NCI-H1436 treated with DMSO at 0.1 percent for 48 hours (cell line): ENCODE measurements at places on chromosomes 16 and 17.

GRCh38 chr17:49588312-49588711, 12.6 kb downstream of the NXPH3 start:
- no peak for DNase-seq

DNA sequence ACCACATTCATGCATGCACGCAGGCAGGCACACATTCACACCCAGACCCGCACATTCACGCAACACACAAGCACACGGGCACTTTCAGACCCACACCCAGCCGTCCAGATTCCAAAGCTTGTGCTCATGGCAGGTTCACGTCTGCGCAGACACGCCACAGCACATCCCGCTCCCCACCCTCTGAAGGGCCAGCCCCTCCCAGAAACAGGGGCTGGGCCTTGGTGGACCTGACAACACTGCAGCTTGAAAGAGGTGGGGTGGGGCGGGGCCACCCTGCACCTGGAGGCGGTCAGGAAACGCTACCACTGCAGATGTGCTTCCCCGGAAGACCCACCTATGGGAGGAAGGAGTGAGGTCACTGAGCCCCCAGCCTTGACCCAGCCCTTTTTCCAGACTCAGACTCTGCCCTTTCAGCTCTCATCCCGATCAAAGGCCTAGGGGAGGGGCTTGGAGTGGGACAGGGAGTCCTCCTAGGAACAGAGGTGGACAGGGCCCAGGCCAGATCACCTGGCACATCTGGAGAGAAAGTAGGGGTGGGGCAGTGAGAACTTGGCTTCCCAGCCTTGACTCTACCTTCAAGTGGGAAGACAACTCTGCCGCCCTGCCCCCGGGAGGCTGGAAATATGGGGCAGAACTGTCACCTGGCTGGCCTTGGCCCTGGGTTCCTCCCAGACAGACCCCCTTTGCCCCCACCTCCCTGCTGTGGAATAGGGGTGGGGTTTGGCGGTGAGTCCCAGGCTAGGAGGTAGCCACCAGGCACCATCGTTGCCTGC, 11.0 kb downstream of the P3H4 start:
- no peak for DNase-seq

DNA sequence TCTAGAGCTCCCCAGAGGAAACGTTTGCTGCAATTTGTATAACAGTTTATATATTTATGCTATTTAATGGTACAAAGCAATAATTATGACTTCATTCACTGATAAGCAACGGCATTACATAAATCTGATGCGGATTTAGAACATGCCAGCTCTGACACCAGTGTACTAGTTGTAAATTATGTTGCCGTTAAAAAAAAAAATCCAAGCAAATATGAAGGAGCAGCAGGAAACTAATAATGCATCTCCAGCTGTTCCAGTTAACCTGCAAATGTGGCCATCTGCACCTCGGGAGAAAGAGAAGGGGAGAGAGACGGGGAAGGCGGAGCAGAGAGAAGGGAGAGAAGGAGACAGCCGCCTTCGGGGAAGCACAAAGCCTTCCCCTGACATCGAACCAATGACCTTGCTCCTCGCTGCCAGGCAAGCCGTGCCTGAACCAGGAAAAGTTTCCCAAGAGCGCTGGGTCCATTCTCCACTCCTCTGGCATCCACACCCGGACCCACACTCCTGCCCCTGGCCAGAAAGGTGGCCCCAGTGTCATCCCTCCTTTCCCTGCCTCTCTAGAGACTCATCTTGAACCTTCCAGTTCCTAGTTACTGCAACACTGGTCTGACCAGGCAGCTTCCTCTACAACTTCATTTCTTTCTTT, 174.8 kb downstream of the C16orf78 start:
- DNase-seq: no peak

DNA sequence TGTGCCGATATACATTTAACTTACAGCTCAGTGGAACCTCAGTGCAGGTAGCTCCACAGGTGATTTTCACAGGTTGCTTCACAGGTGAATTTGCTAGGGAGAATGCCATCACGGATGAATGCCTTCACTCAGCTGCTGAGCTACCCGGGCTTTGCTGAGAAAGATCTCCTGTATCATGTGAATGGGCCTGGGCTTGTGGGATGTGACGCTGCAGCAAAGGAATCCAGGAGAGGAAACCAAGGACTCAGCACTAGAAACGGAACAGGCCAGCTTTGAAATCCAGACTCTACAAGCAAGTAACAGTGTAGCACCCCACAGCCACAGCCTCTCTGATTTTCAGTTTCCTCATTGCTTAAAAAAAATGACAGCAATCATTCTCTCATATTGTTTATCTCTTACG, 271.4 kb upstream of the MAF start:
- DNase-seq: no peak

- DNase-seq: no peak
These were observed 14.7 kb downstream of the BEAN1 start for GRCh38 chr16:66441586-66442375.

DNA sequence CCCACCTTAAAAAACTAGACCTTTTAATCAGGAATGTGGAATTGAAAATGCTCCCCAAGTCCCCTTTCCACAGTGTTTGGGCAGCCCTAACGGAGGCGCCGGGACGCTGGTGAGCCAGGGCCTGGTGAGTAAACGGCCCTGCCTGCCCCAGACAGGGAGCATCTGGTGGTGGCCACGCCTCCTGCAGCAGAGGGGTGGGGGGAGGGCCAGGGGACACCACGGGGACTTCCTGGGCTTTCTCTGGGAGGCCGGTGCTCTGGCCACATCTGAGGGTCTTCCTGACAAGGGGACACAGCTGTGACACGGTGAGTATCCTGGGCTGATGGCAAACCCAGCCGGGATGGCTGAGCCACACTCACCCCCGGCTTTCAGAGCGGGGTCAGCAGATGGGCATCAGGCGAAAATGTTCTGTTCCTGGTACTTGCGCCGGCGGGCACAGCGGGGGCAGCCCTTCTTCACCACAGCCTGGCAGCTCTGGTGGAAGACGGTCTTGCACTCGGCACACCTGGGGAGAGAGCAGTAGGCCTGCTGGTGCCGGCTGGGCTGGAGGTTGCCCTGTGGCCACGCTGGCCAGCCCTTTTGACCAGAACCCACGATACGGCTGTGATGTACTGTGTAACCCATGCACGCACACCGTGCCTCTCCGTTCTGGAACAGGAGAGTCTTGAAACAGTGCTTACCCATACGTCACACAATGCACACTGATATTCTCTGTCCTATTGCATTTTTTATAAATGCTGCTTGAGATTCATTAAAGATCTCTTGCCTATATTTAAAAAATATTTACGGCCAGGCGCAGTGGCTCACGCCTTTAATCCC, 5.0 kb upstream of the ARHGAP27 start:
- no peak for DNase-seq

DNA sequence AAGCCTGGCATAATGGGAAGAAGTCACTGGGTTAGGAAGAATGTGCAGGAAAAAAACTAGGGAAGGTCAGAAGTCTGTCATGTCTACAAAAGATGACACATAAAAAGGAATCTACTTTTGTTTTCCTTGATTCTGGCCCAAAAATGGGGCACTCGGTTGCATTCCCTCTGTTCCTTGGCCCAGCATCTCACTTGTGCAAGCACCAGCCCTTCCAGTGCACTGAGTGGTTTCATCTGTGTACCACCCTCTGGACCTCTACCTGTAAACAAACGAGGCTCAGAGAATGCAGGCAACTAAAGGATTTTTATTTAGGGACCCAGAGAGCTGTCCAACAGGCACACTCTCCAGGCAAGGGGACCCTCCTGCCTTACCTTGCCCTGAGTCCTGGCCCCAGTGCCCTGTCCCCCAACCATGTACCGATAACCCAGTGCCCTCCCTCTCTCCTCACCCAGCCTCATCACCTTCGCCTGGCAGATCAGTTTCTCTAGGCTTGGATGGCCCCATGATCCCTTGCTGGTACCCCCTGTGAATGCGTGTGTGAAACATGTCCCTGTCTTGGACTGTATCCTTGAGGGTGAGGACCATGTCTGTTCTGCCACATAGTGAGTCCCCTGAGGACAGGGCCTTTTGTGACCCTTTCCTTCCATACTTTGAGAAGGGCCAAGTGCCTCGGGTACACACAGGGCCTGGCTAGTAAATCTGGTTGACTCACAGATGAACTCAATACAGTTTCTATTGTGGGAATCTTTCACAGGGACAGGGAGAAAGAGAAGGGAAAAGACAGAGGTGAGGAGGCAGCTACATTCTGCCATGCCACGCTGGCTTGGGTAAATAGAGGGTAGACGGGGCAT, 13.3 kb downstream of the NXPH3 start:
- no peak for DNase-seq

DNA sequence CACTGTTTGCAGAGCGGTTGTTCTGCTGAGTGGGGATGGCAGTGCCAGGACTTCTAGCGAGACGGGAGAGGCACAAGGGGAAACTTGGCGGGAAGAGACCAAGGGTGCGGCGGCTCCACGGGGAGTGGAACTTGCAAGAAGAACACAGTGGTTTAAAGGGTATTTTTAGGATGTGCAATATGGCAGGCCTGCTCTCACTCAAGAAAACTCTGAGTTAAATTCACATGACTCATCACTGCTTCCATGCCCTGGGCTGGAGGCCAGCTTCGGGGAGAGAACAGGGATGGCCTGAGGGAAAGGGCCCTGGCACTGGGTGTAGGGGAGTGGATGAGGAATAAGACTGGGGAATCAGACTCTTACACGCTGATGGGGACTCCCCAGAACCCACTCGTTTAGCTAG, 13.3 kb upstream of the CD300LD start:
- no peak for DNase-seq

- no peak for DNase-seq
These were observed 10.9 kb upstream of the GINS2 start for GRCh38 chr16:85699628-85700027.

DNA sequence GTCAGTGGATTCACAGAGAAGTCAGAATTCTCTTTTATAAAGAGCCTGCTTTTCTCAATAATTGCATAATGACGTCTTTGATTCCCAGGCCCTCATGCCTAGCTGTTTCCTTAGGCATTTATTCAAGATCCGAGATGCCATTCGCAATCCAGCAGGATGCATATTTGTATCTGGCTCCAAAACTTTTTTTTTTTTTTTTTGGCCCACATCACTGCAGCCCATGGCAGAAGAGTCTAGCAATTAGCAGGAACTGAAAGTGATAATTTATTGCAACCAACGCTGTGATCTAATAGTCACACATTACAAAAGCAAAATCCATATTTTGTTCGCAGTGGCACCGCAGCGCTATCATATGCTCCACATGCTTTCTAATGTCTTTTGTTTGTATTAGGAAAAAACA, 503.4 kb downstream of the MAF start:
- DNase-seq: no peak

GRCh38 chr17:45131616-45132319, 547 bp downstream of the PLCD3 start:
- no peak for DNase-seq

DNA sequence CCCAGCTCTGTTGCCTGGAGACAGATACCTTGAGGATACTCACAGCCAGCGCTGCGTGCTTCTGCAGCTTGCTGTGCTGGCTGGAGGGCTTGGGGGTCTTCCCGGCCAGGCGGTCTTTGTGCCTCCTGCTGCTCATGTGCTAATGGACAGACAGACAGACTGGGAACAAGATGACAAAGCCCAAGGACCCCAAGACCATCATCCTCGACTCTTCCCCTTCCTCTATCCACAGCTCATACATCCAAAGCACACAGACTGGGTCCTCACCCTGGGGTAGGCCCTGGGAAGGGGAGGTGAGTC, 7.7 kb downstream of the NKIRAS2 start:
- no peak for DNase-seq

DNA sequence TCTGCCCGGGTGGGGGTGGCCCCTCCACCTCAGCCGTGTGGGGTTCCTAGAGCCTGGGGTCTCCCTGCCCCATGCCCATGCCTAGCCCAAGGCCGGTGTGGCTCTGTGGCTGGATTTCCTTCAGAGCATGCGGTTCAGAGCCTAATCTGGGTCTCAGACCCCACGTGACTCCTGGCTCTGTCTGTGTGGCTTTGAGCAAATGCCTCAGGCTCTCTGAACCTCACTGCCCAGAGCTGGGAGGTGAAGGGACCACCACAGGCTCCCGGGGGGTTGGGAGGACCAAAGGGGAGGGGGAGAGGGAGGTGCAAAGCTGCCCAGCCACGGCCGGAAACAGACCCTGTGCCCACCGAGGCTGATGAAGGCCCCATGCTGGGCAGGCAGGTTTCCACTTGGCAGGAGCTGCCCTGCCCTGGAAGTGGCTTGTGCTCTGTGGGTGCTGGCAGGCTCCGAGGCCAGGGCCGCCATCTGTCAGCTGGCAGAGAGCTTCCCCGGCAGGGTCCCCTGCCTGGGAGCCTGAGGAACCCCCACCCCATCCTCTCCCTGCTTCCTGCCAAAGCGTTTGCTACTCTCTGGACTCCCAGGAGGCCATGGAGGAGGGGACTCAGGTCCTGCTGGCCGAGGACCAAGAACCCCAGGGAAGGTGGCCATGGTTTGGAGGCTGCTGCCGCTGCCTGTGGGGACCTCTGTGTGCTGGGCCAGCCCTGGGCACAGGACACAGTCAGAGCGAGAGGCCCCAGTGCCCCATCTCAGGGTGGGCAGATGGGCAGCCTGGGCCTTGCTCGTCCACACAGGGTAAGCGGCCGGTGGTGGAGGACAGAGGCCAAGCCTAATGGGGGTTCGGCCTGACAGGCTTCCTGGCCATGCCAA, 4.0 kb downstream of the CDH15 start:
- DNase-seq: no peak

- DNase-seq: no peak
These were observed 50.0 kb downstream of the SHISA9 start for GRCh38 chr16:12951392-12951791.

DNA sequence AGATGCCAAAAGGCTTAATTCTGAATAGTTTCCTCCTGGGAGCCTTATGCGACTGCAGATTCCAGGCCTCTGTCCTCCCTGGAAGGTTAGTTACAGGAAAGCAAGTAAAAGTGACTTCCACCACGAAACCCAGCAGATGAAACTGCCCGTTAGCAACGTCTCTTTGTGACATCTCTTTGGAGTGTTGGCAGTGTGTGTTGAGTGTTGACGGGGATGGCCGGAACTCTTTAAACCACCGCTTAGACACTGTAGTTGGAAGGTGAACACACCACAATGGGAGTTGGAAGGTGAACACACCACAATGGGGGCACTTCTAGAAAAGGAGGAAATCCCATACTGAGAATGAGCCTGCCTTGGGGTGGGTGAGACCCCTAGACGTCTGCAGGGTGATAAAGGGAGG, 858 bp downstream of the SKAP1 start:
- DNase-seq: no peak

DNA sequence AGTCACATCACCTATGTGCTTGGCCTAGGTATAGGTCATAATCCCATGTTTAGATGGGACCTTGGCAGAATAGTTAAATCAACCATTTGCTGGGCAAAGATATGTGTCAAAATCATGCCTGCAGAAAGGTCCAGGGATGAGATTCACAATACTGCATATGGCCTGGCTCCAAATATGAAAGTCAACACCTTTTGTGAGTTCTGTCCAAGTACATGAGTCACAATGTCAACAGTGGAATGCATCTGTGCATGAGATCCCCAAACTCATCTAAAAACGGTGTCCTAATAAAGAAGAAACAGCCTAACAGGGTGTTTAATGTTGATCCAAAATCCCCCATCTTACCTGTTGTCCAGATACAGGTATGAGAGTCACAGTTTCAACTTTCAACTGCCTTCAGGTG, 1847.5 kb downstream of the TP53TG3F start:
- DNase-seq: no peak

DNA sequence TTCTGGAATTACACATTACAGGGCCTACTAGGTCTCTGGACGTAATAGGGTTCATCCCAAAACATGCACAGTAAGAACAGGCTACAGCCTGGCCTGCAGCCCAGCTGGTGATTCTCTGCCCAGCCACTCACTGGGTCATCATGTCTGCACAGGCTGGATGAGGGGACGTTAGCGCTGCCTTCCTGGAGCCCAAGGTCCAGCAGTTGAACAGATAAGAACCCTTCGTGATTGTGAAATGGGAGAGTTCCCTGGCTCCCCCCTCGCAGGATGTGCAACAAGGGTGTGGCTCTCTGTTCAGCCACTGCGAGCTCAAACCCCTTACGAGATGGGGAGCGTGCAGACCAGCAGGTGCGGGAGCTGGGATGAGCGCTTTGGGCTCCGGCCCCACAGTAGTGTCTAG, 200.0 kb upstream of the CDH5 start:
- no peak for DNase-seq
